ENCODE measurements at places on chromosomes 16 and 17. TPM values are rescaled to one million over a fixed set of nuclear protein-coding genes. Genes with fewer than 3 reads are reported as not detected.

DNA sequence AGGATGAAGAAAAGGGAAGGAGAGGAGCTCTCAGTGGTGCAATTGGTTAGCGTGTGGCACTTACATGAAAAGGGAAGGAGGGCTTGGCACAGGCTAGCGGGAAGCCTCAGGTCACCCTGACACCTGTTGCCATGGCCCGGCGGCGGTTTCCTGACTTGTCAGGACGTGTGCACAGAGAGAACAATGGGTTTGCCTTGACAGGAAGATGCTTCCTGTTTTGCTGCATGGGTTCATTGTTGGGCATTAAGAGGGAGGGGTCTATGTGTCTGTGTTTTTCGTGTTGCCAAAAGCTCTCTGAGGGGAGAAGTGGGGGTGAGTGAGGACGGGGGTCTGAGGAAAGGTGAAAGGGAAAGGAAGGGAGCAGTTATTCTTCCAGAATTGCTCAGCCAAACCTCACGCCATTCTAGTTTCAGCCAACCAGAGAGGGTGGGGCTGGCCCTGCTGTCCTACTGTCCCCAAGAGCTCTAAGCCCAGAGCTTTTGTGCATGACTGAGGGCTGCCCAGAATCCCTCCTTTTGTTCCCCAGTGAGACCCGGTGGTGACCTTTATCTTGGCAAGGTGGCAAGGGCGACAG is 17.1 kb upstream of the CCR7 start:
- H3K36me3 ChIP-seq = no peaks in the 10 kb centered on the region
- H3K4me1 ChIP-seq = peaks cover 11% of the 10 kb centered on the region
- H3K27ac ChIP-seq = peak overlapping the region; percentile 32
- peak; percentile 65 for DNase-seq
- H3K4me3 ChIP-seq = no peak overlapping the region

DNA sequence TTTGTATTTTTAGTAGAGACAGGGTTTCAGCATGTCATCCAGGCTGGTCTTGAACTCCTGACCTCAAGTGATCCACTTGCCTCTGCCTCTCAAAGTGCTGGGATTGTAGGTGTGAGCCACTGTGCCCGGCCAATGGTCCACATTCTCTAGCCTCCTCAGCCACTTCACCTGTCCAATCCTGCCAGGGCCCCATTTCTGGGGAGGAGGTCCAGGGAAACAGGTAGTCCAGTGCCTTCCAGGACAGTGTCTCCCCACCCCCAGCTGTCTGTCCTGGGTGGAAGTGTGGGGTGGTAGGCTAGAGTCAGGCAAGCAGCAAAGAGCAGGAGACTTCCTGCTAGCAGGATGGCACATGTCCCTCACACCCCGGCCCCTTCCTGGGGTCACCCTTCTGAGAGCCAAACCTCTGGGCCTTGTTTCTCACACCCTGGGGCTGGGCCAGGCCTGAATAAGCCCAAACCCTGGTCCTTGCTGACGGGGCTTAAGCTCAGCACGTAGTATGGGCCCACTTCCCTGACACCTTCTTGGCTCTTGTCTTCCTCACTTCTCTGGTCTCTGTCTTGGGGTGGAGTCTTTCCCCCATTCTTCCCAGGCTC is 5.0 kb downstream of the FHOD1 start:
- H3K4me3 ChIP-seq = no peak overlapping the region
- DNase-seq = no peak

DNA sequence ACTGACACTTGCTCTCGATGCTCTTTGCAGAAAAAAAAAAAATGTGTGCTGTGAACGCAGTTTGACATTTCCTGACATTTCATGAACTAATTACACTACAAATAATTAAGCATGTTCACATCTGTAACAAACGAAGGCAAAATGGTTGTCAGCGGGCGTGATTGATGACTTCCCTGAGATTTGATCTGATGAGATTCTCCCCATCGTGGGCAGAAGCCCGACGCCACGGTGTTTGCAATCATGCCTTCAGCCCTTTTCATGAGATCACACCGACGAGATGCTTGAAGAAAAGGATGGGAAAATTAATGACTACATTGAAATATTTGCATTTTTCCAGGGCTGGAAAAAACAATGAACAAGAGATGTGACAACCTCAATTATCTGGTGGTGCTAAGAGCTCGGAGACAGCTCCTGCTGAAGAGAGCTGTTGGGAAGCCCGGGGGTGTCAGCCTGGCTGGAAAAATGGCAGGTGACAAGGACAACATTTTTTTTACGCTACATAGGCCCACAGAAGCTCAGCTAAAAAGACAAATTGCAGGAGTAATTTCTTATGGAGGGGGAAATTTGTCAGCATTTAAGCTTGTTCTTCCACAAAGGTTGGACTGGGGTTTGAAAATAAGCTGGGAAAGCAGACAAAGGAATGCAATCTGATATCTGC is 259.4 kb upstream of the IRX3 start:
- H3K27ac ChIP-seq = no peak overlapping the region
- no peak overlapping the region for H3K4me3 ChIP-seq
- no peaks in the 10 kb centered on the region for H3K36me3 ChIP-seq
- H3K27me3 ChIP-seq = no peaks in the 10 kb centered on the region
- H3K4me1 ChIP-seq = no peaks in the 10 kb centered on the region

The LPO gene
- total RNA-seq = not detected

The PRRT2 gene
- total RNA-seq = 1.0 TPM

- no peaks in the 10 kb centered on the region for H3K27me3 ChIP-seq
- H3K36me3 ChIP-seq = no peaks in the 10 kb centered on the region
- H3K27ac ChIP-seq = no peak overlapping the region
- peaks cover 7% of the 10 kb centered on the region for H3K4me1 ChIP-seq
- no peak for DNase-seq
These were observed 12.0 kb downstream of the CRLF3 start for GRCh38 chr17:30812218-30813177.

The FGF11 gene
- 4.6 TPM for total RNA-seq

The KCNH4 gene
- total RNA-seq = not detected

DNA sequence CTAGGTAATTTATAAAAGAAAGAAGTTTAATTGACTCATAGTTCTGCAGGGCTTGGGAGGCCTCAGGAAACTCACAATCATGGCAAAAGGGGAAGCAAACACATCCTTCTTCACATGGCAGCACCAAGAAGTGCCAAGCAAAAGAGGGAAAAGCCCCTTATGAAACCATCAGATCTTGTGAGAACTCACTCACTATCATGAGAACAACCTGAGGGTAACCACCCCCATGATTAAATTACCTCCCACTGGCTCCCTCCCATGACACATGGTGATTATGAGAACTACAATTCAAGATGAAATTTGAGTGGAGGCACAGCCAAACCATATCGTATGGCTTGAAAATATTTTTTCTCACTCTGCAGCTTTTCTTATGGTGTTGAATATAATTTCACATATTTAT is 151.7 kb downstream of the ANKFN1 start:
- no peaks in the 10 kb centered on the region for H3K36me3 ChIP-seq
- no peaks in the 10 kb centered on the region for H3K27me3 ChIP-seq
- H3K27ac ChIP-seq = no peak overlapping the region
- no peak for DNase-seq
- no peaks in the 10 kb centered on the region for H3K4me1 ChIP-seq

- no peaks in the 10 kb centered on the region for H3K36me3 ChIP-seq
- H3K4me3 ChIP-seq = no peak overlapping the region
- no peak for DNase-seq
- H3K27ac ChIP-seq = peak overlapping the region; percentile 79
- H3K4me1 ChIP-seq = peaks cover 62% of the 10 kb centered on the region
These were observed 57.0 kb downstream of the RAI1 start for GRCh38 chr17:17737961-17738894.

DNA sequence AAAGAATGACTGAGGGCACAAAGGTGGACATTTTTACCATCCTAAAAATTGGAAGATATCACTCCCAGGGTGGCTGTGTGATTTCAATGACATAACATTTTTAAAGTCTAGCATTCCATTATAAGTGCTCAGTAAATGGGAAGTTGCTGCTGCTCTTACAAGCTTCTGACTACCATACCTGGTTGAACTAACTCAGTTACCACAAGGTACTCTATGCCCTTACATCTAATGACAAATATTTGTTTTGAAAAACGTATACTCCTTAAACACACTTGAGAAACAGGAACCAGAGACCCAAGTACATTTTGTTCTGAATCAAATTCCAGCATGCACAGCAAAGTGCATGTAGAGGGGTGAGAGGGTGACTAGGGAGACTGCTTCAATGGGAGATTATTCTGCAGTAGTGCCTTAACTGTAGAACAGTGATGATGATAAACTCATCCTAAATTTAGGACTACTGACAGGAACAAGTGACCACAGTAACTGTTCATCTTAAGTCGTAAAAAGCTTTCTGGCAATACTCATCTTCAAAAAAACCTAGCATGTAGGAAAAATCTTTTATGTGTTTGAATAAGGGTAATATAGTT is 83.5 kb downstream of the KANSL1 start:
- no peak overlapping the region for H3K4me3 ChIP-seq
- no peak for DNase-seq
- no peaks in the 10 kb centered on the region for H3K27me3 ChIP-seq
- H3K27ac ChIP-seq = no peak overlapping the region

DNA sequence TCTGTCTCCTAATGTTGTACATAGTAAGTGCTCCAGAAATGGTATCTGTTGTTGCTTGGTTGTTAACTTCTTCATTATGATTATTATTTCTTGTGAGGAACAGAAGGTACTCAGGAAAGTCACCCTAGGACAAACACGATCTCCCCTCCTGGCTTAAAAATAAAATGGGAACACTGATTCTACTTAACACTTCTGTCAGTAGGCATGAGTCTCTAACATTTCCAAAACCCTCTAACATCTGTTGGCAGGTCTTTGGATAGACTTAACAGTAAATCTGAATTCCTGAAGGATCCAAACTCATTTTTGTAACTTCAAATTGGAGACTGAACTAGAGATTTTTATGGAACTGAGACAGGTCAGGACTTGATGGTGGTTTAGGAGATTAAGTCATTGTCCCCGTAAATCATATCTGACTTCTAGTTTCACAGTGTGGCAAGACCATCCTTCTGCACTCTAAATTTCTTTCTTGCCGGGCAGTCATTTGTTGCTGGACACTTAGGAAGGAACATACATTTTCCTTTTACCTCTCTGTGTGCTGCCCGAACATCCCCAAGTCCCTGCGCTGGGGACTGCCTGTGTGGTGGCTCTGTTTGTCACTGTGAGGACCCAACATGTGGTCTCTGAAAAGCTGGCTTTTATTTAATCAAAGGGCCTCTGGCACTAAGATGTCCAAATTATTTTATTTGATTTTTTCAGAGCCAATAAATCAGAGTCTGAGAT is 149.9 kb downstream of the NPIPB5 start:
- peaks cover 33% of the 10 kb centered on the region for H3K27me3 ChIP-seq
- no peaks in the 10 kb centered on the region for H3K4me1 ChIP-seq
- H3K4me3 ChIP-seq = no peak overlapping the region
- no peak for DNase-seq

DNA sequence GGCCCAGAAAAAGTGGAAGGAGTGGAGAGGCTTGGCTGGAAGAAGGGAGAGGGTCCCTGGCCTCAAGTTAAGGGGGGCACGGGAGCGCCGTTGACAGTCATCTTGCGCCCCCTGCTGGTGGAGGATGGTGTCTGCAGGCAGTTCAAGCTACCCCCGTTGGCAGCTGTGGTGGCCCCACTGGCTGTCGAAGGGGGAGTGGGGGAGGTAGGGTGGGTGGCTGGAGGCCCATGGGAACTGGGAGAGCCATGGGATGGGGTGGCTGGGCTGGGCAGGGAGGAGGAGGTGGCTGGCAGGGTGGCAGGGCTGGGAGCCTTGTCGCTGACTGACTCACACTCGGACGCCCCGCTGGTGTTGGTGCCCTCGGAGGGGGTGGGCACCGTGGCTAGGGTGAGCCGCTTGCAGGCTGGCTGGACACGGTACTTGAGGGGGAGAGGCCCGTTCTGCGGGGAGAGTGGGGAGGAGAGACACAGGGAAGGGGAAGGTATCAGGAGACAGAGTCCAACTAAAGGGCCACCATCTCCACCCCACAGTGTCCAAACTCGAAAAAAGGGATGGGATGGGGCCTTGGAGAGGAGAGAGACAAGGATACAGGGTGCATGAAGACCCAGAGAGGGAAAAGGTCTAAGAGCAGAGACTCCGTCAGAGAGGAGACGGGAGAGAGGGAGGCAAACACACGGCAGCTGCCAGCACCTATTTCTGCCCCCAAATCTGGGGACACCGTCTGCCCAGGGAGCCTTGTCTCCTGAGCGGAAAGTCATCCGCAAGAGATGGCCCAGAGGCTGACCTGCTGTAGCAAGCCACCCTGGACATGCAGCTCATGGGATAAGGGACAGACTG is 5.2 kb downstream of the CISD3 start:
- H3K4me3 ChIP-seq = no peak overlapping the region
- no peaks in the 10 kb centered on the region for H3K36me3 ChIP-seq
- no peaks in the 10 kb centered on the region for H3K27me3 ChIP-seq
- DNase-seq = peak; percentile 71
- peaks cover 52% of the 10 kb centered on the region for H3K4me1 ChIP-seq

The GPR179 gene
- 0.06 TPM for total RNA-seq

DNA sequence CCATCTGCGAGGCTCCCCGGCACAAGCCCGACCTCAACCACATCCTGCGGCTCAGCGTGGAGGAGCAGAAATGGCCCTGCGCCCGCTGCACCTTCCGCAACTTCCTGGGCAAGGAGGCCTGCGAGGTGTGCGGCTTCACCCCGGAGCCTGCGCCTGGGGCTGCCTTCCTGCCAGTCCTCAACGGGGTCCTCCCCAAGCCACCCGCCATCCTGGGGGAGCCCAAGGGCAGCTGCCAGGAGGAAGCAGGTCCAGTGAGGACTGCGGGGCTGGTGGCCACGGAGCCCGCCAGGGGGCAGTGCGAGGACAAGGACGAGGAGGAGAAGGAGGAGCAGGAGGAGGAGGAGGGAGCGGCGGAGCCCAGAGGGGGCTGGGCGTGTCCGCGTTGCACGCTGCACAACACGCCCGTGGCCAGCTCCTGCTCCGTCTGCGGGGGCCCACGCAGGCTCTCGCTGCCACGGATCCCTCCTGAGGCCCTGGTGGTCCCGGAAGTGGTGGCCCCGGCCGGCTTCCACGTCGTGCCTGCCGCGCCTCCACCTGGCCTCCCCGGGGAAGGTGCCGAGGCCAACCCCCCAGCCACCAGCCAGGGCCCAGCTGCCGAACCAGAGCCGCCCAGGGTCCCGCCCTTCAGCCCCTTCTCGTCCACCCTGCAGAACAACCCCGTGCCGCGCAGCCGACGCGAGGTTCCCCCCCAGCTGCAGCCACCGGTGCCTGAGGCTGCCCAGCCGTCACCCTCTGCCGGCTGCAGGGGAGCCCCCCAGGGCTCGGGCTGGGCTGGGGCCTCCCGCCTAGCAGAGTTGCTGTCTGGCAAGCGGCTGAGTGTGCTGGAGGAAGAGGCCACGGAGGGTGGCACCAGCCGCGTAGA is 13.1 kb upstream of the PRR35 start:
- H3K27me3 ChIP-seq = no peaks in the 10 kb centered on the region
- no peak overlapping the region for H3K4me3 ChIP-seq
- H3K36me3 ChIP-seq = peaks cover 8% of the 10 kb centered on the region
- DNase-seq = peak; percentile 54
- no peak overlapping the region for H3K27ac ChIP-seq

DNA sequence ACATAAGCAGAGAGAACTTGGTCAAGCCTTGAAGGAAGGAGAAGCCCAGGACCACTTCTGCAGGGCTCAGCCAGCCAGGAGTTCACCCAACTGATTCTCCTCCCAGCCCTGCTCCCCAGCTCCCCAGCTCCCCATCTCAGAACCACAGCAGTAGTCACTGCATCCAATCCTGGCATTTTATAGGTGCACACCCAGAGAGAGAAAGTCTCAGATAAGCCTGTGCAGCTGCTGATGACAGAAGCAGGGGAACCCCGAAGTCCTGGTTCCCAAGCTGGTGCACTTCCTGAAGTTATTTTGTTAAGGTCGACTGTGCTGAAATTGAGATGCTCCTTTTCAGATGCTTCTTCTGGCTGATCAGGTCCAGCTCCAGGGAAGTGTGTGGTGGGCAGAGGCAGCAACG is 6.6 kb downstream of the RNF112 start:
- no peak overlapping the region for H3K4me3 ChIP-seq
- no peaks in the 10 kb centered on the region for H3K4me1 ChIP-seq
- DNase-seq = no peak

The CTRL gene
- 1.0 TPM for total RNA-seq
